ENCODE measurements at places on chromosomes 11 and 22. TPM values are rescaled to one million over a fixed set of nuclear protein-coding genes. Genes with fewer than 3 reads are reported as not detected.

RPS6KB2 gene
- total RNA-seq, result 34.2 TPM

ISX gene
- not detected for total RNA-seq

DNA sequence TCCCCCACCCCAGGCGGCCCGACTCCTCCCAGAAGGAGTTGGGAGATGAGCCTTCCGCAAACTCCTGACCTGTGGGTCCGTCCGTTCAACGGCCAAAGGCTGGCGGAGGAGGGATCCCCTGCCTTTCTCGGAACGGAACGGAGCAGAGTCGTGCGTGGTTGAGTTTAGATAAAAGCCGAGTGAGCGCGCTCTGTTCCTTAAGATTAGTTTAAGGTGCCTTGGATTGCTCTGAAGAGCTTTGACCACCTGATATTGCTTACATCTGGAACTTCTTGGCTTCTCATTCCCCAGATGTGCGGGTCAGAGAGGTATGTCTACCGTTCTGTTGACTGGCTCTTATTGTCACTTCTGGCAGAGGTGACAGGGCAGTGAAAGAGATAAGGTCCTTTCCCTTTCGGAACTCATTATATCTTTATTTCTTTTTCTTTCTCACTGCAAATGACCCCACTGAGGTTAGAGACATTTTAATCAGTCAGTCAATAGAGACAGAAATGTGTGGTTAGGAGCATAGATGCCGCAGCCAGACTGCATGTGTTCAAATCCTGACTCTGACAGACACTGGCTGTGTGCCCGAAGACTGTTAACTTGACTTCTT is at the start of gene TRIM6:
Gene TRIM6 (plus strand): TSS at position 31 of the 595 bp plus-strand sequence. CDS start 261 bp downstream, at position 292.
- peak; percentile 74 for DNase-seq

DNA sequence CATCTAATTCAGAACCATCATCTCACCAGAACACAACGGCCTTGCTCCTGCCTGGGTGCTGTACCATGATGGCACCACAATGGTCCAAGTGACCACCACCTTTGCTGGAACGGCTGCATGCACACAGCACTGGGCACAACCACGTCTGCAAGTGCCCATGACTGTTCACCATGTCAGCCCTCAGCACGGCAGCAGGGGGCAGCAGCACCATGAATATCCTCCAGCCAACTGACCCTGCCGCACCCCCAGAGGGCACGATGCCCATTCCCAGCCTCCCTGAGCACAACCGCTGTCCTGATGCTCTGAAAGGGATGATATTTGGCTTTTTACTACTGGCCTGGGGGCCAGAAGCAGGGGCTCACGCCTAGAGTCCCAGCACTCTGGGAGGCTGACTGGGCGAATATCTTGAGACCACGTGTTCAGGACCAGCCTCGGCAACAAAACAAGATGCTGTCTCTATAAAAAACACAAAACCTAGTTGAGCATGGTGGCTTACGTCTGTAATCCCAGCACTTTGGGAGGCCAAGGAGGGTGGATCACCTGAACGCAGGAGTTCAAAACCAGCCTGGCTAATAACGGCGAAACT is 25.7 kb downstream of the DRD4 start:
- DNase-seq, result peak; percentile 68

DNA sequence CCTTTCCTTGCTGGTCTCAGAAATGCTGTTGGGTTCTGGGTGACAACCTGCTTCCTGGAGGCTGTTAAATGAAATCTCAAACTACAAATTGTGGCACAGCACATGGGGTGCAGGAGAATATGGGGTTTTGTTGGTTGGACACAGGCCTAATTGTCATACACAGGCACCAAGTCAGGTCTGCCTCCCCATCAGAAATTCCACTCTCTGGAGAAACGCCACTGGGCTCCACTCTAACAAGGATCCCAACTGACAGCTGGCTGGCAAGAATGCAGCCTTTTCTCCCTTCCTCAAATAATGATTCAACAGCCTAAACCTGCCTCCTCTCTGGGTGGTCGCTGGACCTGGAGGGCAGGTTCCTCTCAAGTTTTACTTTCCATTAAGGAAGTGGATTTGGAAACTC is 177.8 kb upstream of the NARS2 start:
- DNase-seq, result no peak

GRCh38 chr11:33467966-33468365 is 210.8 kb downstream of the HIPK3 start:
- DNase-seq, result no peak

- peak; percentile 79 for DNase-seq
These were observed 40.0 kb upstream of the CREB3L1 start for GRCh38 chr11:46237248-46238077.
